ENCODE measurements at places on chromosomes 7 and 10. TPM values are rescaled to one million over a fixed set of nuclear protein-coding genes. Genes with fewer than 3 reads are reported as not detected.

Gene CLDN4
- polyA plus RNA-seq, result not detected

Gene GNGT1
- not detected for polyA plus RNA-seq

Gene CC2D2B
- polyA plus RNA-seq, result 0.28 TPM

Gene PTPRE
- polyA plus RNA-seq, result 11.2 TPM

Gene UBE3C
- 15.1 TPM for polyA plus RNA-seq
